ENCODE measurements at places on chromosomes 1 and 21. TPM values are rescaled to one million over a fixed set of nuclear protein-coding genes. Genes with fewer than 3 reads are reported as not detected.

- H3K27me3 ChIP-seq, result no peaks in the 10 kb centered on the region
- H3K27ac ChIP-seq, result no peak overlapping the region
- no peak overlapping the region for H3K4me3 ChIP-seq
- H3K4me1 ChIP-seq, result no peaks in the 10 kb centered on the region
Observed at GRCh38 chr1:204171751-204172178, 5.6 kb upstream of the REN start.

- H3K36me3 ChIP-seq, result no peaks in the 10 kb centered on the region
- H3K27ac ChIP-seq, result no peak overlapping the region
- DNase-seq, result no peak
- no peaks in the 10 kb centered on the region for H3K4me1 ChIP-seq
- H3K4me3 ChIP-seq, result no peak overlapping the region
- H3K27me3 ChIP-seq, result no peaks in the 10 kb centered on the region
Observed at GRCh38 chr1:245751116-245751515, 596.3 kb downstream of the KIF26B start.

GRCh38 chr1:197319631-197320030, 51.6 kb downstream of the CRB1 start:
- H3K27me3 ChIP-seq, result no peaks in the 10 kb centered on the region
- H3K4me3 ChIP-seq, result no peak overlapping the region
- no peak overlapping the region for H3K27ac ChIP-seq
- no peak for DNase-seq

DNA sequence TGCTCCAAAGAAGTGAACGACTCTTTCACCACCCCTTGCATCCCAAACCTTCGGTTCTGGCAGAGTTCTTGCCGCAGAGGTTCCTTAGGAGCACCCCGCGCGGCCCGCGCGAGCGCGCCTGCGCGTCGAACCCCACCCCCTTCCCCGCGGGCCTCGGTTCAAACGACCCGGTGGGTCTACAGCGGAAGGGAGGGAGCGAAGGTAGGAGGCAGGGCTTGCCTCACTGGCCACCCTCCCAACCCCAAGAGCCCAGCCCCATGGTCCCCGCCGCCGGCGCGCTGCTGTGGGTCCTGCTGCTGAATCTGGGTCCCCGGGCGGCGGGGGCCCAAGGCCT, at the start of gene C1orf56:
TSS of gene C1orf56 (plus strand) at position 161 of the 334 bp plus-strand sequence. CDS start at position 258, 97 bp downstream.
- no peaks in the 10 kb centered on the region for H3K36me3 ChIP-seq
- peak within 1 kb of the TSS; percentile 71 for H3K4me3 ChIP-seq
- H3K27me3 ChIP-seq, result no peaks in the 10 kb centered on the region

- no peaks in the 10 kb centered on the region for H3K36me3 ChIP-seq
- DNase-seq, result peak; percentile 28
- H3K4me1 ChIP-seq, result peaks cover 6% of the 10 kb centered on the region
Observed at GRCh38 chr1:231421546-231421970, 529 bp downstream of the EGLN1 start.

DNA sequence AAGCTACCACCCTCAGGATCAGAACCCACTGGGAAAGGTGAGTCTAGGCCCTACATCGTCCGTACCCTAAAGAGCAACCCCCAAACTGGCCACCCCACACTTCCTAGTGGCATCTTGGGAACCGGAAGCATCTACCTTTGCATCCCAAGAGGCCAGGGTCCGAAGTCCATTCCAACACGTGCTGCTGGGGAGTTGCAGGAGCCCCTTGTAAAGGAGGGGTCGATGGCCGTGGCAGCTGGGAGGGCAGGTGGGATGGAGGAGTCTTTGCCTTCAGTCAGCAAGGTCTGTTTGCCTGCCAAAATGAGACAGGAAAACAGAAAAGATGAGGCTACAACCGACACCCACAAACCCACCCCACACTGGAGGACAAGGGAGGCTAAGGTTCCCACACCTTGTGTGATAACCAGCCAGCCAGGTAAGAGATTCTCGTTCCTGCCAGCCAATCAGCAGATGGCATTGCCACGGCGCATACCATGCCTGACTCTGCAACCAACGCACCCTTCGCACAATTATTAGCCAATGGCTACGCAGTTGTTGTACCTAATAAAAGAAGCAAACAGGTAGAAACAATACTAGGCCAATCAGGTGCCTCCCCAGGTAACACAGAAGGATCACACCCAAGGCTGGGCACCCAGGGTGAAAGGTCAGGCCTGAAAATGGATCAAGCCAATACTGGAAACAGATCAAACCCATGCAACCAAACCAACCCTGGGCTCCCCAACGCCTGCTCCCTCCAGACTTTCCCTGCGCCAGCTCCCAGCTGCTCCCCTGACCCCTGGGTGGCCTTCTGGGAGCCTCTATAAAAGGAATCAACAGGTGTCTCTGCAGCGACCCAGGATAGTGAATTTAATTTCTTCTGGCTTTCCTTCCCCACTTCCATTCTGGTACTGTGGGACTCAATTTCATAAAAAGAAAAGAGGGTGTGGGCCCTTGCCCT, 35.6 kb downstream of the CASZ1 start:
- no peaks in the 10 kb centered on the region for H3K27me3 ChIP-seq
- no peaks in the 10 kb centered on the region for H3K4me1 ChIP-seq
- H3K4me3 ChIP-seq, result no peak overlapping the region
- no peak for DNase-seq
- H3K27ac ChIP-seq, result peak overlapping the region; percentile 62
- no peaks in the 10 kb centered on the region for H3K36me3 ChIP-seq

- H3K4me1 ChIP-seq, result no peaks in the 10 kb centered on the region
- H3K4me3 ChIP-seq, result no peak overlapping the region
- no peaks in the 10 kb centered on the region for H3K27me3 ChIP-seq
- no peak overlapping the region for H3K27ac ChIP-seq
- H3K36me3 ChIP-seq, result no peaks in the 10 kb centered on the region
Observed at GRCh38 chr1:203143641-203144040, 16.1 kb downstream of the ADORA1 start.

DNA sequence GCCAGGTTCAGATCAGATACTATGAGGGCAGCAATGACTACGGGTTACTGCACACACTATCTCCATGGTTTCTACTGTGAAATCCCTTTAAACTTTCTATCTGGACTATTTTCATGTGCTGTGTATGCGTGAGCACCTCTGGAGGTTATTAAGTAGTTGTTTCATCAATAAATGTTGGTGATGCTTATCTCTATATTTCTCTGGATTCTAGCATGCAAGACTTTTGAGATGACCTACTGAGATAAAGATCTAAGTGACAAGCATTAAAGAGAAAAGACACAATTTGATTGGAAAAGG, 194.0 kb downstream of the NRIP1 start:
- no peaks in the 10 kb centered on the region for H3K27me3 ChIP-seq
- no peak for DNase-seq
- H3K4me3 ChIP-seq, result no peak overlapping the region
- no peaks in the 10 kb centered on the region for H3K36me3 ChIP-seq
- no peaks in the 10 kb centered on the region for H3K4me1 ChIP-seq

The CLDN8 gene
- not detected for total RNA-seq

The RHOU gene
- 15.3 TPM for total RNA-seq

The ANKRD65 gene
- total RNA-seq, result 10.4 TPM

The PTPN7 gene
- total RNA-seq, result not detected

The TFF1 gene
- total RNA-seq, result not detected

The APOBEC4 gene
- total RNA-seq, result not detected

All from uterus (tissue), 4 donors.